ENCODE measurements at places on chromosomes 12 and 14. TPM values are rescaled to one million over a fixed set of nuclear protein-coding genes. Genes with fewer than 3 reads are reported as not detected.

Gene RAPGEF3
- total RNA-seq, result 5.1 TPM

Gene PLCZ1
- not detected for total RNA-seq

Gene TAS2R50
- total RNA-seq, result 3.1 TPM

Gene ADCY4
- total RNA-seq, result 15.5 TPM

Gene ENO2
- 66.8 TPM for total RNA-seq

Gene GALNT8
- under 0.01 TPM for total RNA-seq

Gene KRT7
- total RNA-seq, result 80.3 TPM

Gene DACT1
- total RNA-seq, result 16.9 TPM

Gene ASCL1
- not detected for total RNA-seq

Gene SERPINA12
- total RNA-seq, result not detected

Gene RAB21
- total RNA-seq, result 14.1 TPM

Measured in regular cardiac myocyte (primary cell).